NCI-H2171 (cell line): ENCODE measurements at places on chromosomes 5 and 9.
A peak's percentile ranks its signal among the peaks of the same experiment; 100 is the strongest.

GRCh38 chr9:107242073-107243030, 40.7 kb upstream of the RAD23B start:
- DNase-seq = peak; percentile 45

- no peak for DNase-seq
Observed at GRCh38 chr5:168529374-168530234, 499 bp downstream of the FBLL1 start.

- no peak for DNase-seq
Observed at GRCh38 chr5:95723632-95724369, 7.3 kb upstream of the RHOBTB3 start.

GRCh38 chr5:60277941-60278340, 384.4 kb upstream of the PDE4D start:
- no peak for DNase-seq

- no peak for DNase-seq
Observed at GRCh38 chr5:502325-503079, 21.7 kb downstream of the SLC9A3 start.

GRCh38 chr5:39616131-39616530, 191.4 kb upstream of the DAB2 start:
- DNase-seq = no peak

DNA sequence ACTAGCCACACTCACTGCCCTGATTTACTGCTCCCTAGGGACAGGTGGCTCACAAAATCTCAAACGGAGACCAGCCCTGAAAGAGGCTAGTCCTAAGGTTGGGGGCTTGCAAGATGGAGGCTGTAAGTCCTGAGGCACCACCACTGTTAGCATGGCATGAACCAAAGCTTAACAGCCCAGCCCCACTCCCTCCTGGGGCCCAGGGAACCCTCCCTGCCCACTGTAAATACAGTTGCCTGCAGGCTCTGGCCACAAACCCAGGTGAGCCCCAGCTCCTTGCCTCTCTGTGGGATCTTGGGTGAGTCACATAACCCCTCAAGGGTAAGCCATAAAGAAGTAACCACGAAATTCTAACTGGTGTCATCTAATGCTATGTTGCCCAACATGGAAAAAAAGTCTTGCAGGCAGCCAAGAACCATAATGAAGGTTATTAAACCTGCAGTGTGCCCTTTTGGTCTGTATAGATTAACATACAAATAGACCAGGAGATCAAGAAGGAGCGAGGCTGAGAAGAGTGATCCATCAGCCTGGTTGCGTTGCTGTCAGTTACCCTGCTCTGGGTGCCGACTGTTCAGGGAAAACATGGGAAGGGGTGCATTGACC, 1.7 kb upstream of the POMT1 start:
- DNase-seq = no peak

DNA sequence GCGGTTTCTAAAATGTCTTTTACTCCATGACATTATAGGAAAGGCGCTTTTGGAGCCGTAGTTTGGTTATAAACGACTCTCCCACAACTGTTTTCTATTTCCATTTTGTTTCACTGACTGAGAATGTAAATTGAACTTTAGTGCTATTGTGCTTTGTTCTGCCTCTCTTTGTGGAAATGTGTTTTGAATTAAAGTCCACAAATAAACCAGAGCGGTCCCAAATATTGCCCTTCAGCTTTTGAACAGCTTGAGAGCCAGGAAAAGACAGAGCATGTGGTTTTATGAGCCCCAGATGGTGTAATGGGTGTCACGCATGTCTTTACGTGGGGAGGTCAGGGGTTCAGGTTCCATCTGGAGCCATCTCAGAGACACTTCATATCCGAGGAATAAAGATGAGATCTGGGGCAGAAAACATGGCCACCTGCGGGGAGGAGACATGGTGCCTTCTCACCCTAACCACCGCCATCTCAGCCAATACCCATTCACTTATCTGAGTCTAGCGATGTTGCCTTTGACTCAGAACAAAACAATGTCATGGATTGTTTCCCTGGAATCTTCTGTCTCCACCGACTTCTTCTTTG, 42.5 kb upstream of the ROR2 start:
- DNase-seq = no peak

DNA sequence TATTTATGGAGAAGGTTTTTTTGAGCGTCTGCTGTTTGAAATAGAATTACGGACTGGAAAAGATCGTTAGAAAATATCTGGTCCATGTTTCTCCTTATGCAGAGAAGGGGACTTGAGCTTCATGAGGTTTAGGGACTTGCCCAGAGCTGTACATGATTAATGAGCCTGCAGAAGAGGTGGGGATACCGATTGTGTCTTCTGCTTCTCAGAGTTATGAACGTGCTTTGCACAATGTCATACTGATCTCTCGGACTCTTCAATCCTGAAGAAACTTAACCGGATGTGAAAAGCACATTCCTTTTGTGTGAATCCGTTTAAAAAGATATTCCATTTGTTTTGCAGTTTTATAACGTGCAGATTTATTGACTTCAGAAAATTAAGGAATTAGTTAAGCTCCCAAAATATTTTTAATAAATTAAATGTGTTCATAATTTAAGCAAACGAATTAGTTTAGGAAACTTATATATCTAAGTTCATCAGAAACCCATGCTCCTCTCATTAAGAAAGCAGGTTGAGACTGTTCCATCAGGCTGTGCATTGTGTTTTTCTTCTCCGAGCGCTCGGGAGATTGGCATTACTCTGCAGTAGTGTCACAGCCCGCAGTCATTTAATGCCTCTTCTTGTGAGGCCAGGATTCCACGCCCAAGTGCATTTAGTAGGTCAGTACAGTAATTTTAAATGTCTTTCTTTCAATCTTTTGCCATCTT, 40.8 kb upstream of the MEF2C start:
- no peak for DNase-seq

- DNase-seq = no peak
Observed at GRCh38 chr5:96200641-96201040, 232.4 kb downstream of the PCSK1 start.

DNA sequence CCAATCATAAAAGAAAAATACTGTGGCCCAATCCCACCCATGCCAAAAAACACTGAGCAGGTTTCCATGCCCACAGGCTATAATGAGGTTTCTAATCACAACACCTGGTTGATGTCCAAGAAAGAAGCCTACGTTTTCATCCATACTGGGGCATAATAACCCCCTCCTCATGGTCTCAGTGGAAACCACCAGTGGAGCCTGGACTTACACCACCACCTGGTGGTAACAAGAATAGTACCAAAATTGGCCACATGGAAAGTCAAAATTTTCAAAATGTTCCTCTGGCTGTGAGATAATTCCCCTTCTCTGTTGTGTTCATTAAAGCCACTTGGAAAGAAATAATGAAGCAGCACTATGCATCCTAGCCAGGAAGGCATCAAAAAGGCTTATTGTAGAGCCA, 687.3 kb upstream of the ST8SIA4 start:
- no peak for DNase-seq

DNA sequence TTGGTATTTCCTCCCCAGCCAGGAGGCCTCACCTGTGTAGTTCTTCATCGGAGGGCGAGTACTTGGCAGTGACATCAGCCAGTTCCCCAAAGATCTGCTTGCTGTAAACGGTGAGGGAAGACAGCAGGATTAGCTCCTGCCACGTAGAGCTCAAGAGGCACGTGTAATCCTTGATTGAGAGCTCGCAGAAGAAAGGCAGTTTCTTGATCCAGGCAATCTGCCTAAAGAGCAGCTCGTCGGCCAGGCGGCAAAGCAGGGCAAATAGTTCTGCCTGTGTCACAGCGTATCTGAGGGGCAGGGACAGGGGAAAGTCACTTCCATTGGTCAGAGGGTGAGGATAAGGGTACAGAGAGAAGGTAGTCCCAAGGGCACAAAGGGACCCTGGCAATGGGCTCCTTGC, 28.6 kb upstream of the NR5A1 start:
- DNase-seq = no peak

GRCh38 chr9:3237121-3237520, 288.7 kb downstream of the RFX3 start:
- DNase-seq = no peak

- no peak for DNase-seq
Observed at GRCh38 chr5:89216606-89217005, 333.6 kb upstream of the MEF2C start.

- no peak for DNase-seq
Observed at GRCh38 chr5:153752890-153753289, 262.4 kb downstream of the GRIA1 start.

DNA sequence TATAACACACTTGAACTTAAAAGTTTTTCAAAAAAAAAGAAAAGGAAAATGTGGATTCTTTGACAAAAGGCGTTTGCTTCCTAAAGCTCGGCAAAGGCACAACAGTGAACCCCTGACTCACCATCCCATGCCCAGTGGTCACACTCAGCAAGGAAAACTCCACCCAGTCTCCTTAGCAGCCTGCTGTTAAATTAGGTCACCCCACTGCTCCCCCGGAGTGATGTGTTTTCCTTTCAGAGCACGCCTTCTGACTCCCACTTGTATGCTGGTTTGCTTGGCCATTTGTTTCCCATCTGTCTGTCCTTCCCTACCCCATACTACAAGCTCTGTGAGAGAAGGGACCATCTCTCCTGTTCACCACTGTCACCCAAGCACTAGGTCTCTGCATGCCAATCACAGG, 23.8 kb downstream of the RETREG1 start:
- no peak for DNase-seq

DNA sequence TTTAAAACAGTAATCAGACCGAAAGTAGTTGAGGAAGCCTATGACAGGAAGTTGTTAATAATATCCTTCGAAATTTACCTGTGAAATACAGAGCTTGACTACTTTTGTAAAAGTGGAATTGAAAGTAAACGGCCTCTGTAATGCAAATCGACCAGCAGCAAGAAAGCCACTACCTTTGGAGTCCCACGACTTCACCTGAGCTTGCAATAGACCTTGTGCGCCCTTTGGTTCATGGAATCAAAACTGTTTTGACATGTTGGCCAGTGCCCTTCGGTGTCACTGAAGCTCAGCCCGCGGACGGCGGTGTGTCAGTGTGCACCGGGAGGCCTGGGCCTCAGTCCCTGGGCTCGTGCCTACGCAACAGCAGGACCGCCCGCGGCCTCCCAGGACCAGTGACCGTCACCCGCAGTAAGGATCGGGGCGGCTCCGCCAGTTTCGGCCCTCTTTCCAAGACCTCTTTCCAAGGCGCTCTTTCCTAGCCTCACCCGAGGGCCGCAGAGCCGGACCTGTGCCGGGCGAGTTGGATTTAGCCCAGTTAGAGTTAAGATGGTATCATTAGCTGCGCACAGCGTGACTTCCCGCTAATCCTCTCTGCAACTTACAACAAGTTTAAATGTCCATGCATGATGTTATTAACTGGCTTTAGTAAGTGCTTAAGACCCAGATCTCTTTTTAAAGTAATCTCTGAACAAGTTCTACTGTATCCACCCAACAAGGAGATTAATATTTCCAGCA, 223.3 kb downstream of the MEF2C start:
- no peak for DNase-seq

- no peak for DNase-seq
Observed at GRCh38 chr9:19473605-19474004, 64.8 kb downstream of the ACER2 start.

- no peak for DNase-seq
Observed at GRCh38 chr9:76887003-76887821, 18.7 kb downstream of the PRUNE2 start.

DNA sequence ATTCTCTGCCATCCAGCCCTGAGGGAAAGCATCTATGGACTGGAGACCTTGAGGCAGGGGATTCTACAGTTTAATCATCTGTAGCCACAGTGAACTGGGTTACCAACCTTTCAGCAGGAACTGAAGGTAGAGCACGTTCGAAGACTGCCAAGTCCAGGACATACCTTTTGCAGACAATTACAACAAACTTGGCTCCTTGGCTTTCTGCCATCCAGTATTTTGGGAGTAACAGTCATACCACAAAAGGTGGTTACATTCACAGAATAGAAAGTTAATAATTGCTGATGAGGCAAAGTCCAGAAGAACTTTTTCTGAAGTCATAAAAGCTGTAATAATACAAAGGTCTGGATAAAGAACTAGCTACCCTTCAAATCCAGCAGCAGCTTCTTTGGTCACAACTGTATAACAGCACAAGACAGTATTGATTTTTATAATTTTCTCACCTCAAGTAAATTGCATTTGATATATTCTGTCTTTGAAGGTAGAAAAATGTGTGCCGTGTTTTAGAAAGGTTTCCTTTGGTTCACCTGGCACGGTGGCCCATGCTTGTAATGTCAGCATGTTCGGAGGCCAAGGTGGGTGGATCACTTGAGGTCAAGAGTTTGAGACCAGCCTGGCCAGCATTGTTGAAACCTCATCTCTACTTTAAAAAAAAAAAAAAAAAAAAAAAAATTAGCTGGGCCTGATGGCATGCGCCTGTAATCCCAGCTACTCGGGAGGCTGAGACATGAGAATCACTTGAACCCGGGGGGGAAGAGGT, 236.6 kb downstream of the NR3C1 start:
- DNase-seq = no peak

DNA sequence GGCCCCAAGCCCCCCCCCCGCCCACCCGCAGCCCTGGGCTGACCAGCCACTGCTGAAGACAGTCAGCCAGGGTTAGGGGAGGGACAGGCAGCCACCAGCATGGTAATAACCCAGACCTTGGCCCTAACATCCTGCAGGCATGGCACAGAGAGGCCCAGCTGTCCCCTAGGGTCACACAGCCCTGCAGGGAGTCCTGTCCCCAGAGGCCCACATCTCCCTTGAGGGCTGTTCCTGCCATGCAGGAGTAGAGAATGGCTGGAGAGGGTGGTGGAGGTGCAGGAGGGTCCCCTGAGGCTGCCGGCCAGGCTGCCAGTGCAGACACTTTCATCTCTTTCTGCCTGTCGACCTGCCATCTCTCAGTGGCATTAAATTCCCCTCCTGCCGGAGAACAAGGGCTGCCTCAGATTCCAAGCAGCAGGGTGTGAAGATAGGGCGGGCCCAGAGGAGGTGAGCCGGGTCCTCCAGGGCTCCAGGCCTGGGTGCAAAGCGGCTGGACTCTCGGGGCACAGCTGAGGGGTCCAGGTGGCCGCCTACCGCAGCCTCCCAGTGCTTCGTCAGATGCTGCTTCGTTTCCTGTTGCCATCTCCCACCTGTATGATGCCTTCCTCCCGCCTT, 40.0 kb downstream of the CXXC5 start:
- no peak for DNase-seq

DNA sequence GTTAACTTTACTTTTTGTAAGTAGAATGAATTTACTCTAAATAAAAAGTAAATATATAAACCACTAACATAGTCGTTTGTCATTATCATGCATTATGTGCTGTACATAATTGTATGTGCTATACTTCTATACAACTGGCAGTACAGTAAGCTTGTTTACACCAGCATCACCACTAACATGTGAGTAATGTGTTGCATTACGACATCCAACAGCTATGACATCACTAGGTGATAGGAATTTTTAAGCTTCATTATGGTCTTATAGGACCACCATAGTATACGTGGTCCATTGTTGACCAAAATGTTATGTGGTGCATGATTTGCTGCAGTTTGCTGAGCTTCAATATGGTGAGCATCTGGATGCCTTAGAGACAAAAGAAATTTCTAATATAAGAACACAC, 819.1 kb upstream of the GRAMD2B start:
- DNase-seq = no peak

- peak; percentile 20 for DNase-seq
Observed at GRCh38 chr5:75335952-75336614, 937 bp upstream of the HMGCR start.
